ENCODE measurements at places on chromosomes 6 and 20. TPM values are rescaled to one million over a fixed set of nuclear protein-coding genes. Genes with fewer than 3 reads are reported as not detected.

GRCh38 chr6:23826572-23826971, 299.4 kb upstream of the NRSN1 start:
- DNase-seq: no peak

- no peak for DNase-seq
Observed at GRCh38 chr6:15534974-15535373, 127.9 kb downstream of the DTNBP1 start.

DNA sequence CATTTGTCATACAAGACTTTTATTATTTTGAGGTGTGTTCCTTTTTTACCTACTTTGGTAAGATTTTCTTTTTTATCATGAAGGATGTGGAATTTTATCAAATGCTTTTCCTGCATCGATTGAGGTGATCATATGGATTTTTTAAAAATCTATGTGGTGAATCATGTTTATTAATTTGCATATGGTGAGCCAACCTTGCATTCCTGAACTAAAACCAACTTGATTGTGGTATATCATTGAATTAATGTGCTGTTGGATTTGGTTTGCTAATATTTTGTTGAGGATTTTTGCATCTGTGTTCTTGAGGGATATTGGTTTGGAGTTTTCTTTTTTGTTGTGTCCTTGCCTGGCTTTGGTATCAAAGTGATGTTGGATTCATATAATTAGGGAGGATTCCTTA, 848.1 kb upstream of the EYS start:
- no peak for DNase-seq

TCF15 gene
- not detected for total RNA-seq

PDE7B gene
- total RNA-seq: 6.8 TPM
